ENCODE measurements at places on chromosomes 13 and 19. TPM values are rescaled to one million over a fixed set of nuclear protein-coding genes. Genes with fewer than 3 reads are reported as not detected.

AMER2 gene
- total RNA-seq, result not detected

DHDH gene
- total RNA-seq, result not detected

STK24 gene
- total RNA-seq, result 92.4 TPM

ZNF534 gene
- total RNA-seq, result 0.44 TPM

SOHLH2 gene
- total RNA-seq, result 0.72 TPM

KIR2DL4 gene
- total RNA-seq, result not detected

PALM3 gene
- total RNA-seq, result not detected

ATP1A3 gene
- not detected for total RNA-seq

CEACAM20 gene
- not detected for total RNA-seq

ZNF616 gene
- total RNA-seq, result 7.3 TPM

ZNF222 gene
- total RNA-seq, result 5.2 TPM

KLK2 gene
- total RNA-seq, result not detected

IGFL2 gene
- total RNA-seq, result not detected

ZNF761 gene
- total RNA-seq, result 11.0 TPM

SAFB gene
- 60.4 TPM for total RNA-seq

CCDC8 gene
- 14.9 TPM for total RNA-seq

ZNF20 gene
- total RNA-seq, result 3.6 TPM

SHC2 gene
- 3.5 TPM for total RNA-seq

CBY2 gene
- not detected for total RNA-seq

ZFR2 gene
- not detected for total RNA-seq

PTGIR gene
- 6.7 TPM for total RNA-seq

FUT3 gene
- total RNA-seq, result not detected
